Fibroblast of lung (primary cell): ENCODE measurements at places on chromosomes 13 and 19.

- no peaks in the 10 kb centered on the region for H3K27me3 ChIP-seq
- no peak overlapping the region for H3K27ac ChIP-seq
- no peak overlapping the region for H3K4me3 ChIP-seq
- H3K36me3 ChIP-seq: no peaks in the 10 kb centered on the region
Observed at GRCh38 chr13:112986946-112987681, 18.1 kb downstream of the MCF2L start.

- no peaks in the 10 kb centered on the region for H3K27me3 ChIP-seq
- H3K4me1 ChIP-seq: no peaks in the 10 kb centered on the region
- no peak overlapping the region for H3K4me3 ChIP-seq
Observed at GRCh38 chr13:38401276-38401675, 51.6 kb downstream of the UFM1 start.

- H3K27ac ChIP-seq: no peak overlapping the region
- no peaks in the 10 kb centered on the region for H3K4me1 ChIP-seq
- no peaks in the 10 kb centered on the region for H3K36me3 ChIP-seq
- no peak overlapping the region for H3K4me3 ChIP-seq
Observed at GRCh38 chr19:51712461-51713081, 11.2 kb downstream of the HAS1 start.

- no peak overlapping the region for H3K27ac ChIP-seq
- no peaks in the 10 kb centered on the region for H3K27me3 ChIP-seq
- H3K36me3 ChIP-seq: no peaks in the 10 kb centered on the region
- no peak overlapping the region for H3K4me3 ChIP-seq
- DNase-seq: no peak
Observed at GRCh38 chr13:35964863-35965180, 166.4 kb downstream of the DCLK1 start.

DNA sequence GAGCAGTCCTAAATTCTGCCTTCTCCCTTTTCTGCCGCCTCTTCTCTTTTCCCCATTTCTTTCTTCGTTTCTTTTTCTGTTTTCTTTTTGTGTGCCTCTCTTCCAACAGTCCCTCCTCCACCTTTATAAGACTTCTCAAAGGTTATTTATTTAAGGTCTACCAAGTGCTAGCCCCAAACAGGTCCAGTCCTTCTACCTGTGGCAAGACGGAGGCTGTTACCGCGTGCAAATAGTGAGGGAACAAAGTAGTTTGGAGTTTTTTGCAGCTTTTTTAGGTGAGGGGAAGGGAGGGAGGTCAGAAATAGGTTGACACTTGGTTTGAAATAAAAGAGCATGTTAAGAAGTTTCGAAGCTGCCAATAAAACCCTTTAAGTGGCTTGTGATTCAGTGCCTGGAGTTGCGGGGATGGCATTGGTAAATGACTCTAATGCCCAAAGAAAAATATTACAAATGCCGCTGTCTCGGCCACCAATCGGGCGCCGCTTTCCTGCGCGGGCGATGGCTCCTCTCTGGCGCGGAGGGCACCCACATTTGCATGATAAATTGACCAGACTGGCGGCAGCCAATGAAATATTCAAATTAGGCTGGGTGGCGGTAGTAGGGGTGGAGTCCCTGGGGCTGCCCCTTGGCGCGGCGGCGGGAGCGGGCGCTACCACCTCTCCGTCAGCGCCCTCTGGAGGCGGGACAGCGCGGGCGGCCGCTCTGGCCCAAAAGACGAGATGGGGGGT, 7.5 kb upstream of the TSHZ3 start:
- no peak for DNase-seq
- H3K27ac ChIP-seq: no peak overlapping the region
- no peak overlapping the region for H3K4me3 ChIP-seq
- H3K27me3 ChIP-seq: no peaks in the 10 kb centered on the region
- peaks cover 3% of the 10 kb centered on the region for H3K4me1 ChIP-seq

- H3K27me3 ChIP-seq: no peaks in the 10 kb centered on the region
- H3K36me3 ChIP-seq: no peaks in the 10 kb centered on the region
- H3K27ac ChIP-seq: no peak overlapping the region
- DNase-seq: no peak
- H3K4me3 ChIP-seq: no peak overlapping the region
Observed at GRCh38 chr19:21694171-21694906, 73.0 kb downstream of the ZNF100 start.

DNA sequence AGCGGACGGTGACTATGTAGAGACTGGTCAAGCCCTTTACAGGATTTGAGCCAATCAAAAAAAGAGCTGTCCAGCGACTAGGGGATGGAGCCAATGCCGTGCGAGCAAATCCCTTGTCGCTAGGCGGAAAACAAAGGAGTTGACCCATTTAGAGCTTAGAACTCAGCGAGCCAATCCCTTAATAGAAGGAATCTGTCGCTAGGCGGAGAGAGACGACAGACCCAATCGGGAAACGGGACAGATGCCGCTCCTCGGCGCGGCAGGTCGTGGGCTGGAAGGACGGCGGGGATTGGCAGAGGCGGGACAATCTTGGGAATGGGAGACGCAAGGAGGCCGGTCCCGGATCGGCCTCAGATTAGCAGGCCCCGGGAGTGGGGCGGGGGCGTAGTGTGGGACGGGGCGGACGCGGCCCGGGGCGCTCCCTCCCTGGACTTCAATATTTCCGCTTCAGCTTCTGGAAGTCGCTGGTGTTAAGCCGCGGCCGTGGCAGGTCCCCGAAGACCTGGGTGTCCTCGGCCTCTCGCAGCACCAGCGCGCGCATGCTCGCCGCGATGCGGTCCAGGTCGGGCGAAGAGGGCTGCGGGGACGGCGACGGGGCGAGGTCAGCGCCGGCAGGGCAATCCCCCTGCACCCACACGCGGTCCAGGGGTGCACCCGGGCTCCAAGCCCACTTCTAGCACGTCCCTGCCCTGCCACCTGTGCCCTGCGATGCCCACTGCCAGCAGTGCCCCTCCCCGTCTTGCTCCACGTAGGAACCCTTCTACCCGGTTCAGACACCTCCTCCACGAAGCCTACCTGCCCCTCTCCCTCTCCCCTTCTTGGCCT, 2.3 kb upstream of the PNKP start:
- peak overlapping the region; percentile 80 for H3K27ac ChIP-seq
- peaks cover 2% of the 10 kb centered on the region for H3K36me3 ChIP-seq
- H3K4me1 ChIP-seq: peaks cover 16% of the 10 kb centered on the region
- no peaks in the 10 kb centered on the region for H3K27me3 ChIP-seq
- DNase-seq: peak; percentile 100
- peak overlapping the region; percentile 31 for H3K4me3 ChIP-seq

DNA sequence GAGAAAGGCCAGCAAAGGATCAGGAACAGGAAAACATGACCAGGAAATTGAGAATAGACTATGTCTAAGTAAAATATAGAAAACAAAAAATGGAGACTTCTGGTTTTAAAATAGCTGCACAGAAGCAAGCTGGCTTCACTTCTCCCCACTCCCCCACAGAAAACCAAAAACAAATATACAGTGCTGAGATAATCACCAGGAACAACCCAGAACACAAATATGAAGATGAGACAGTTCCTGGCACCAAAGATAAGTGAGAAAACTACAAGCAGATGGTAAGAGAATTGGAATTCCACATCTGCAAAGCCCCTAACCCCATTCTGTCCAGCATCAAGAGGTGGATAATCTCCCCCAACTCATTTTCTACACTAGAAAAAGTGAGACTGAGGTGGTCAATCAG, 397.7 kb downstream of the SUCLA2 start:
- H3K27me3 ChIP-seq: no peaks in the 10 kb centered on the region
- no peak overlapping the region for H3K27ac ChIP-seq
- H3K36me3 ChIP-seq: no peaks in the 10 kb centered on the region
- peak; percentile 13 for DNase-seq
- no peaks in the 10 kb centered on the region for H3K4me1 ChIP-seq

GRCh38 chr19:29781386-29782259, 30.2 kb upstream of the CCNE1 start:
- DNase-seq: no peak
- no peak overlapping the region for H3K4me3 ChIP-seq
- H3K27ac ChIP-seq: no peak overlapping the region

- no peaks in the 10 kb centered on the region for H3K36me3 ChIP-seq
- no peak for DNase-seq
- H3K4me1 ChIP-seq: no peaks in the 10 kb centered on the region
- no peak overlapping the region for H3K27ac ChIP-seq
- H3K27me3 ChIP-seq: no peaks in the 10 kb centered on the region
- no peak overlapping the region for H3K4me3 ChIP-seq
Observed at GRCh38 chr13:49678191-49678914, 12.9 kb downstream of the EBPL start.

DNA sequence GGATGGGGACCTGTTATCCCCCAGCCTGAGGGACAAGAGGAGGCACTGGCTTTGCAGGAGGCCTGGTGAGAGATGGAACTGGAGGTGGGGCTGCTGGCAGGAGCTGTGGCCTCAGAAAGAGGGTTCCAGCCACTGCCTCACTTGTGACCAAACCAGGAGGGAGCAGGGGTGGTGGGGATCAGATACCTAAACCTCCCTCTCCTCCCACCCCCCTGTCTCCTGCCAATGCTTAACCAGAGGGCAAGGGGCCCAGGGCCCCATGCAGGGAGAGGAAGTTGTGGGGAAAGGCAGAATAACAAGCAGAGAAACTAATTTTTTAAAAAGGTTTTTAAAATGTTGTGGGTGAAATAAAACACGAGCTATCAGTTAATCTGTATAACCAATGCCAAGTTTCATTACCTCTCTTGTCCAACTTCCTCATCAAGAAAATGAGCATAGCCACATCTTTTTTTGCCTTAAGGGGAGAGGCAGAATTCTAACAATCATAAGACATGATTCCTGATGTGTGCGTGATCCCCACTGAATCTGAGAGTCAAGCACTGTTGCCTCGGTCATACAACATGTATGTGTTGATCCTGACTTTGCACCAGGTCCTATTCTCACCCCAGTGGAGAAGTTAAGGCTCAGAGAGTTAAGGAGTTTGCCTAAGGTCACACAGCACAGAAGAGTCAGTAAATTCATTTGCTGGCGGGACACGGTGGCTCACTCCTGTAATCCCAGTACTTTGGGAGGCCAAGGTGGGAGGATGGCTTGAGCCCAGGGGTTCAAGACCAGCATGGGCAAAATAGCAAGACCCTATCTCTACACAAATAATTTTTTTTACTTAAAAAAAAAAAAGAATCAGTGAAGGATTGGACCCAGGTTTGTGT, 12.9 kb downstream of the FXYD5 start:
- no peak overlapping the region for H3K4me3 ChIP-seq
- no peak overlapping the region for H3K27ac ChIP-seq
- no peak for DNase-seq
- peaks cover 26% of the 10 kb centered on the region for H3K36me3 ChIP-seq

- no peak overlapping the region for H3K27ac ChIP-seq
- no peaks in the 10 kb centered on the region for H3K4me1 ChIP-seq
- peaks cover 4% of the 10 kb centered on the region for H3K27me3 ChIP-seq
- DNase-seq: no peak
- no peaks in the 10 kb centered on the region for H3K36me3 ChIP-seq
- H3K4me3 ChIP-seq: no peak overlapping the region
Observed at GRCh38 chr13:24122569-24122968, 38.0 kb upstream of the SPATA13 start.

GRCh38 chr19:35773020-35773806, 2.2 kb upstream of the ARHGAP33 start:
- peak; percentile 42 for DNase-seq
- no peak overlapping the region for H3K27ac ChIP-seq
- no peak overlapping the region for H3K4me3 ChIP-seq
- H3K36me3 ChIP-seq: peaks cover 2% of the 10 kb centered on the region
- H3K27me3 ChIP-seq: no peaks in the 10 kb centered on the region

GRCh38 chr13:74027161-74027779, 106.9 kb downstream of the KLF12 start:
- no peaks in the 10 kb centered on the region for H3K27me3 ChIP-seq
- no peaks in the 10 kb centered on the region for H3K4me1 ChIP-seq
- H3K4me3 ChIP-seq: no peak overlapping the region
- no peaks in the 10 kb centered on the region for H3K36me3 ChIP-seq

- H3K27me3 ChIP-seq: no peaks in the 10 kb centered on the region
- no peaks in the 10 kb centered on the region for H3K4me1 ChIP-seq
- no peak for DNase-seq
- H3K27ac ChIP-seq: no peak overlapping the region
- H3K36me3 ChIP-seq: no peaks in the 10 kb centered on the region
Observed at GRCh38 chr13:33787051-33787591, 30.8 kb upstream of the RFC3 start.

DNA sequence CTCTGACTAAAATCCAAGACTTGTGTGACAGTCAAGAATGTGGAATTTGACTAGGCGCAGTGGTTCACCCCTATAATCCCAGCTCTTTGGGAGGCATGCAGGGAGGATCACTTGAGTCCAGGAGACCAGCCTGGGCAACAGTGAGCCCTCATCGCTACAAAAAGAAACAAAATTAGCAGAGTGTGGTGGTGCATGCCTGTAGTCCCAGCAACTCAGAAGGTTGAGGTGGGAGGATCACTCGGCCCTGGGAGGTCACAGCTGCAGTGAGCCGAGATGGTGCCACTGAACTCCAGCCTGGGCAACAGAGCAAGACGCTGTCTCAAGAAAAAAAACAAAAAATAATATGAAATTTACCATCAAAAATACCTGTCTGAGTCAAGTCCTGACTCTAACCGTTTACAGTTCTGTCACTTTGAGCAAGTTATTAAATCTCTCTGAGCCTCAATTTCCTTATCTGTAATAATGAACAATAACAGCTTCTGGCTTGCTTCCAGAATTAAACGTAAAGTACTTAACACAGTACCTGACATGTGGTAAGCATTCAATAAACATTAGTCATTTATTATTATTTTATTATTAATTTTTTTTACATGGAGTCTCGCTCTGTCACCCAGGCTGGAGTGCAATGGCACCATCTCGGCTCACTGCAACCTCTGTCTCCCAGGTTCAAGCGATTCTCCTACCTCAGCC, 204.6 kb upstream of the TSC22D1 start:
- DNase-seq: no peak
- H3K4me3 ChIP-seq: no peak overlapping the region
- no peaks in the 10 kb centered on the region for H3K27me3 ChIP-seq

GRCh38 chr13:94860981-94861407, 148.6 kb upstream of the SOX21 start:
- no peak overlapping the region for H3K27ac ChIP-seq
- H3K4me3 ChIP-seq: peak overlapping the region; percentile 52
- H3K36me3 ChIP-seq: no peaks in the 10 kb centered on the region
- peaks cover 4% of the 10 kb centered on the region for H3K27me3 ChIP-seq
